ENCODE measurements at places on chromosomes 1 and 21. TPM values are rescaled to one million over a fixed set of nuclear protein-coding genes. Genes with fewer than 3 reads are reported as not detected.

GRCh38 chr1:177596485-177596884, 373.4 kb downstream of the SEC16B start:
- no peak for DNase-seq

- no peak for DNase-seq
Measured at GRCh38 chr1:114164840-114165543, 11.3 kb upstream of the SYT6 start.

DNA sequence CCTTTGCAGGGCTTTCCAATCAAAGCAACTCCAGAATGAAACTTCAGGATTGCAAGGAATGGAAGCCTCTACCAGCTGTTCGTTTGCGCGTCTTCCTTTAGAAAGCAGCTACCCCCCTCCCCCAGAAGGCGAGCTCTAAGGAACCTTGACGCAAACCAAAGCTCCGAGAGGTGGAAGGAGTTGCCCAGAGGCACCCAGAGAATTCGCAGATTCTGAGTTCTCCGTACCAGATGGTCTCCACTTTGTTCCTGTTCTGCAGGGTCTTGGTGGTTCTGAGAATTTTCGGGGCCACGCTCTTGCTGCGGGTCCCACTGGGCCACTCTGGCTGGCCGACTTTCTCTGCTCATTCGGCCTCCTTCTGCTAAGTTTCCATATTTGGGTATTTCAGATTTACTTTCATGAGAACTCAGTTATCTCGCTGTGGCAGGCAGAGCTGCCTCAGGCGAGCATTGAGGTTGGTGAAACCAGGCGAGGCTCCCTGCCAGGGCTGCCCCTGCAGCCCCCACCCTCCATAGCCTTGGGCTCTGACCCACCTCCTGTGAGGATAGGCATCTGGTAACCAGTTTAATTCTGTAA, 801 bp downstream of the TRAF5 start:
- peak; percentile 71 for DNase-seq

- DNase-seq, result no peak
Measured at GRCh38 chr1:116704278-116704677, 36.7 kb upstream of the IGSF3 start.

The IQCC gene
- 1.6 TPM for polyA plus RNA-seq

Measured in IMR-90 (cell line).